ENCODE measurements at places on chromosomes 5 and 9.
A peak's percentile ranks its signal among the peaks of the same experiment; 100 is the strongest.

DNA sequence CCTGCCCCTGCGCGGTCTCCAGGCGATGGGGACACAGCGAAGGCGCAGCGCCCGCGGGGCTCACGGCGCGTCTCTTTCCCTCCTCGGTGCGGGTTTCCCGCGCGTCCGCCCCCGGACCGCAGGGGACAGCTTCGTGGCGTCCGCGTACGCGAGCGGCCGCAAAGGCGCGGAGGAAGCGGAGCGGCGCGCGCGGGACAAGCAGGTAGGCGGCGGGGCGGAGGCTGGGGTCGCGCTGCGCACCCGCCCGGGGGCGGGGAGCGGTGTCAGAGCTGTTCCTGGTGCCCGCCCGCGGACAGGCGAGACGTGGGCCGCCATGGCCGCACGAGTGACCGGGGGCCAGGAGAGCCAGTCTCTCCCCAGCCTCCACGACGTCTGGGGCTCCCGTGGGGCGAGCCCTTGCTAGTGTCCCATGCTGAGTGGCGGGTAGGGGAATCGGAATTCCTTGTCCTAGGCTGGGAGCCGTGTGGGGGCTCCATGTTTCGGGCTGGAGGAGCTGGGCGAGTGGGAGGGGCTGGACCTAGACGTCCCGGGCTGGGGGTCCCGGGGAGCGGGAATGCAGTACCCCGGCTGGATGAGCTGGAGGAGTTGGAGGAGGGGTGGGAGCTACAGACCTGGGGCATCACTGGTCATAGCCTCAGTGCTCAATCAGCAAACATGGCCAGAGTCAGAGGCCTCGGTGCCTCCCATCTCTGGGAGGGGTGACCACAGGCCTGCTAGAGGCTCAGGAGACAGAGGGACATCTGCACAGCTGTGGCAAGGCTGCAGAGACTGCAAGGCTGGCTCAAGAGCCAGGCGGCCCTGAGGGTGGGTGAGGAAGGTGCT, 968 bp downstream of the NKD2 start:
- DNase-seq, result no peak

DNA sequence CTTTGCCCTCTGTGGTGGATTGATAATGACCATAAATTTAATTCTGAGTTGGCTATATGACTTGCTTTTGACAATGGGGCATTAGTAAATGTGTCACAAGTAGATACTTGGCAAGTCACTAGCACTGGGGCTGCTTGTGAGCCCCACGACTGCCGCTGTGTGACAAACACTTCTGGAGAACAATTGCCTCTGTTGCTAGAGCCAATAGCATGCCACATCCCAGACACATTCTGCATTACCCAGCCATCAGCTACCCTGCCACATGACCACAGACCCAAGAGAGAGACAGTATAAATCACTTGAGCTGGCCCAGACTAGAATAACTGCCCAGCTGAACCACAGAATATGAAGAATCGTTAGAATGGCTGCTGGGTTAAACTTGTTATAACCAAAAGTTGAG, 753.2 kb upstream of the DMAC1 start:
- DNase-seq, result no peak

GRCh38 chr9:71544464-71544863, 223.8 kb downstream of the CEMIP2 start:
- DNase-seq, result no peak

GRCh38 chr5:105931881-105932421, 1738.8 kb downstream of the EFNA5 start:
- no peak for DNase-seq

- peak; percentile 75 for DNase-seq
Measured at GRCh38 chr9:136546697-136547501, 1.1 kb upstream of the NOTCH1 start.

GRCh38 chr9:86655147-86655546, 292.2 kb downstream of the GAS1 start:
- DNase-seq, result no peak

GRCh38 chr9:103037508-103038477, 42.7 kb downstream of the CYLC2 start:
- DNase-seq, result no peak

DNA sequence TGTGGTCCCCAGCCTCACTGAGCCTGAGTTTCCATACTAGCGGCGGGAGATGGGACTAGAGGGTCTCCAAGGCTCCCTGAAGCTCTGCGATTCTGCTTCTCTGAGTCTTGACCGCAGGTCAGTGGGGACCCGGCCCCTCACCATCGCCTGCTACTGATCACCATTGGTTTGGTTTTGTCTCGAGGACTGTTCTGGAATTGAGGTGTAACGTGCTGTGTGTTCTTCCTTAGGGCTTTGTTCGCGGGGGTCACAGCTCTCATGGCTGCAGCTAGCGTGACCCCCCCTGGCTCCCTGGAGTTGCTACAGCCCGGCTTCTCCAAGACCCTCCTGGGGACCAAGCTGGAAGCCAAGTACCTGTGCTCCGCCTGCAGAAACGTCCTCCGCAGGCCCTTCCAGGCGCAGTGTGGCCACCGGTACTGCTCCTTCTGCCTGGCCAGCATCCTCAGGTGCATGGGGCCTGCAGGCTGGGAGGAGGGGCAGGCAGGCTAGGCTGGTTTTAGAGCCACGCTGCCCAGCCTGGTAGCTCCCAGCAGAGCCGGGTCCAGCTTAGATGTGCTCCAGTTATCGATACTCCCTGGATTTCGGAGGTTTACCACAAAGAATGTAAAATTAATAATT, 12.3 kb downstream of the TRAF2 start:
- no peak for DNase-seq

DNA sequence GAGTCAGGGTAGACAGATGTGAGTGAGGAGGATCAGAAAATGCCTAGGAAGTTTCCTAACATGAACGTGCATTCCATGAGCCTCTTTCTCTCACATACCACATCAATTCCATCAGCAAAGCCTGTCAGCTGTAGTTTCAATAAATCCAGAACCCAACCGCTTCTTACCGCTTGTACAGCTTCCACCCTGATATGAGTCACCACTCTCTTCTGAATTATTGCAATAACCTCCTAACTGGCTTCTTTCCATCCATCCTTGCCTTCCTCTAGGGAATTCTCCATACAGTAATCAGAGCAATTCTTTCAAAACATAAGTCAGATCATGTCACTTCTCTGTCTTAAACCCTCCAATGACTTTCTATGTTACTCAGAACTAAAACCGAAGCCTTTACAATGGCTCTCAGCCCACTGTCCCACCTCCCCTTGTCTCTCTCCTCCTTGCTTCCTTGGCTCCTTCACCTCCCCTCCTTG, 8.1 kb upstream of the RAD23B start:
- DNase-seq, result no peak

- DNase-seq, result no peak
Measured at GRCh38 chr5:115295777-115296123, 704 bp downstream of the CCDC112 start.

DNA sequence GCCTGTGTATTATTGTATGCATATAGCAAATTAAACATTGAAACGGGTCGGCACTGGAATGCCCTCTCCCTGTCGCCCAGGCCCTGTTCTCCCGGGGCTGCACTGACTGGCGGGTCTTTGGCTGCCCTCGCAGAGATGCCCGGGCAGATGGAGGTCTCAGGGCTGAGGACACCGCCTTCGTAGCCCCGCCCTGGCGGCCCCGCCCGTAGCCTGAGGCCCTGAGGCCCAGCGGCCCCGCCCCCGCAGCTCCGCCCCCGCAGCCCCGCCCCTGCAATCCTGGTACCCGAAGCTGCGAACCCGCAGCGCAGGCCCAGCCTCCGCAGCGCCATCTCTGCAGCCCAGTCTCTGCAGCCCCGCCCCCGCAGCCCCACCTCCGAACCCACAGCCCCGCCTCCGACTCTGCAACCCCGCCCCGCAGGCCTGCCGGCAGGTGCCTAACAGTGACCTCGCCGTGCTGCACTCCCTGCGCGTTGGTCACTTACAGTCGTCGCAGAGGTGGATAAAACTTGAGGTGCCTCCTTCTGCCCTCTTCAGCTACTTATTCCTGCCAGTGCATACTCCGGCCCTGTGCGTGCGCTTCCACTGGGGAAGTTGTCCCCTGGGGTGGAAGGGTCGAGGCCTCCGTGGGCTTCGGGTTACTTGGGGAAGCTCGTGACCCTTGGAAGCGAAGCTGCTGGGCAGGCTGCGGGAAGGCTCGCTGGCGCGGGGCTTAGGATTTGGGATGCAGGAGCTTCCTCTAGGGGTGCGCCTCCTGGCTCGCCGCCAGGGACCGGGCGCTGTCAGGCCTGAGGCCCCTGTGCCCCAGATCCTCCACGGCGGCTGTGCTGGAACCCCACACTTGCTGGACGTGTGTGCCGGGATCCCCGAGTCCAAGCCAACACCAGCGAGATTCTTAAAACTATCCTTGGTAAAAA, 72.3 kb downstream of the ICE1 start:
- DNase-seq, result peak; percentile 70

DNA sequence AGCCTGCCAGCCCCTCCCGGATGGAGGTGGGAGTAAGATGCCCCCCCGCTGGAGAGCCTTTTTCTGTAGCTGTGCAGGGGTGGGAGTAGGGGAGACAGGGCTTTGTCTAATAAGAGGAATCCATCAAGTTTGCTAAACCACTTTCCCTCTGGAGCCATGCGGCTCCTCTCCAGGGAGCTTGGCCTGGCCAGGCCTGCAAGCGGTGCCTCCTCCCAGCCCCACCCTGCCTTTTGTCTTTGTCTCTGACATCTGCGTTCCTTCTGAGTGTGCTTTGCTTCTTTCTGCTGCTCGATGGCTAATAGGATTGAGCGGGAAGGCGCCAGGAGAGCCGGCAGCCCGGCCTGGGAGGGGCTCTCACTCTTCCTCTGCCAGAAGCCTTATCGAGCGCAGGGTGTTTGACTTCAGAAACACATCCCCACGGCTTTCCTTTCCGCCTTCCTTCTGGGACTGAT, 26.7 kb upstream of the FCN1 start:
- peak; percentile 55 for DNase-seq

GRCh38 chr9:127589955-127590370, 22.1 kb upstream of the STXBP1 start:
- DNase-seq, result peak; percentile 83

GRCh38 chr5:94376672-94377345, 241.6 kb downstream of the KIAA0825 start:
- DNase-seq, result no peak

- no peak for DNase-seq
Measured at GRCh38 chr5:68054638-68055037, 160.9 kb upstream of the PIK3R1 start.

DNA sequence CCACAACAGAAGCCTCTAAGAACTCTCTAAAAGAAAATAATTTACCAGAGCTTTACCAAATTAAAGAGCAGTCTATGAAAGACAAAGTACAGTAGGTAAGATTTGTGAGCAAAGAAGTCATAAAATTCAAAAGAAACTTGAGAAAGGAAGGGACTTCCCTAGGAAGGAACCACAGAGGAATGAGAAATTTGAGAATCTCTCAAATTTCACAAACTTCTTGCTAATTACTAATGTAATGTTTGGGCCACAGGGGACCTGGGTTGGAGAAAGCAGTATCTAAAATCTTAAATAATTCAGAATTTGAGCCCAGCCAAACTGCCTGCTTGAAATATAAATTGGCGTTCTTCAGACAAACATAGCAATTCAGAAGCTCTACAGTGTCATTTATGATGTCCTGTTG, 225.0 kb upstream of the PRR16 start:
- no peak for DNase-seq

DNA sequence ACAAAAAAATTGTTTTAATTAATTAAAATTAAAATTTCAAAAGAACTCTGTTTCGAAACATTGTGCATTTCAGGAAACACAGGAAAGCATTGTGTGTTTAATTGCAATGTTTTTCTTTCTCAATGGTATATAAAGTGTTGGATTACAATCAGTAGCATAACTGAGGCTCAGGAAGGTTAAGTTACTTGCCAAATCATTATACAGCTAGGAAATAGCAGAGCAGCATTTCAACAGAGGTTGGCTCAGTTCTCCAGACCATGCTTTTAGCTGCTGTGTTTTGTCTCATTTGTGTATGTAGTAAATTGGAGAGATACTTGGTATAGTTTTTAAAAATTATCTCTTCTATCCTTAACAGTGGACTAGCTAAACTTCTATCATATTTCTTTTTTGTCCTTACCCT, 30.0 kb upstream of the CAMLG start:
- DNase-seq, result no peak

DNA sequence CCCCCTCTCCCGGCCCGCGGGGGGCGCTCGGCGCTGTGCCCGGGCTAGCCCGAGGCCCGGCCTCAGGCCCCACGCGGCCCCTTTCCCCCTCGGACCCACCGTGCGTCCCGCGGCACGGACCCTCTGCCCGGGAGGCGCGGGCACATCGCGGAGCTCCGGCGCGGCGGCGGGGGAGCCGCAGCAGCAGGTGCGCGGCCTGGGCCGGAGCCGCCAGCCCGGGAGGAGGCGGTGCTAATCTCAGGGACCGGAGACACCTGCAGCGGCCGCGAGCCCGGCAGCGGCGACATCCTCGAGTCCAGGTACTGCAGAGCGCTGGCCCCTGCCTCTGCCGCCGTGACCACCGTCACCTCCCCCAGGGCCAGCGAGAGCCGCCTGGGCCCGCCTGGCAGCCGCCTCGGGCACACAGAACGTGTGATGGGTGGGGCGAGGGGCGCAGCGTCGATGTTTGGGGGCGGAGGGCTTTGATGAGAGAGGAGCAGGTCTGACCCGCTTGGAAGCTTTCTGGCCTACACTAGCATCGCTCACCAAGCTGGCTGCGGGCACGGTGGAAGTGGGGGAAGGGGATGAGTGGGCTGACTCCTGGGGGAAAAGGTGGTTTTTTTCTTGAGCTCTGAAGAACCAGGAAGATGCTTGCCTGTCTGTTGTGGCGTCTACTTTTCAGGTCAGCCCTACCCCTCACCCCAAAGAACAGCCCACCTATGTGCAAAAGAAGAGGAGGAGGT, 524 bp downstream of the CYFIP2 start:
- no peak for DNase-seq

DNA sequence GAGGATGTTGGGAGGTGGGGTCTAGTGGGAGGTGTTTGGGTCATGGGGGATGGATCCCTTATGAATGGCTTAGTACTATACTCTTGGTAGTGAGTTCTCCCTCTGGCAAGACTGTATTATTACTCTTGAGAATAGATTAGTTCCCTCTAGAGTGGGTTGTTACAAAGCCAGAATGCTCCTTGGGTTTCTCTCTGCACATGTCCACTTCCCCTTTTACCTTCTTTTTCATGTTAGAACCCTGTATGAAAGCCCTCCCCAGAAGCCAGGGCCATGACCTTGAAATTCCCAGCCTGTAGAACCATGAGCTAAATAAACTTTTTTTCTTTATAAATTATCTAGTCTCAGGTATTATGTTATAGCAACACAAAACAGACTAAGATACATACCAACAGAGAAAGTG, 31.1 kb downstream of the SLC24A2 start:
- no peak for DNase-seq

DNA sequence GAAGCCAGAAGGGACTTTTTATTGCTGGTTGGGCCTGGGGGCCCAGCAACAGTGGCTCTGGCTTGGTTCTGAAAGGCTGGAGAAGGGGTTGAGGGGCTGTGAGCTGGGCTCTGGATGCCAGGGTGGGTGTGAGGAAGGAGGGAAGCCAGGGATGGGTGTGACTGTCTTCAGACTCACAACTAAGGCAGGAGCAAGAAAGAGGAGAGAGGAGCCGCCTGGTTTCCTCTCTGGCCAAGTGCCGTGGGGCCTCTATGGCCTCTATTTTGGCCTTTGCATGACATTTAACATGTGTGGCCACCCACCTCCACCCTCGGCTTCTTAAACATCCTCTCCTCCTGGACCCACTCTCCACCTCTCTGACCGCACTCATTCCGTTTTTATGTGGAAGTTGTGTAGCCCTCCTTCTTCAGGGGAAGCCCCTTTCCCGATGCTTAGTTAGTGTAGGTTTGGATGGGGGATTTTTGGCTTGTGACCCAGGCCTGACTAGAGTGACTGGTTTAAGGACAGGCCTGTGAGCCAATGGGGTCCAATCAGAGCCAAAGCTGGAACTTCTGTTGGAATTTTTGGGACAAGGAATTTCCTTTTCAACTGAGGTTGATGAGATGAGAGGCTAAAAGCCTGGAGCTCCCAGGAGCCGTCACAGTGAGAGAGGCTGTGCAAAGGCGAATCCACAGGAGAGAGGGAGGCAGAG, 517.8 kb downstream of the CCDC171 start:
- DNase-seq, result peak; percentile 62
